T-helper 2 cell (primary cell): ENCODE measurements at places on chromosomes 13 and 19.
A peak's percentile ranks its signal among the peaks of the same experiment; 100 is the strongest.

- DNase-seq: no peak
These were observed 9.7 kb upstream of the CNOT3 start for GRCh38 chr19:54127688-54128440.

DNA sequence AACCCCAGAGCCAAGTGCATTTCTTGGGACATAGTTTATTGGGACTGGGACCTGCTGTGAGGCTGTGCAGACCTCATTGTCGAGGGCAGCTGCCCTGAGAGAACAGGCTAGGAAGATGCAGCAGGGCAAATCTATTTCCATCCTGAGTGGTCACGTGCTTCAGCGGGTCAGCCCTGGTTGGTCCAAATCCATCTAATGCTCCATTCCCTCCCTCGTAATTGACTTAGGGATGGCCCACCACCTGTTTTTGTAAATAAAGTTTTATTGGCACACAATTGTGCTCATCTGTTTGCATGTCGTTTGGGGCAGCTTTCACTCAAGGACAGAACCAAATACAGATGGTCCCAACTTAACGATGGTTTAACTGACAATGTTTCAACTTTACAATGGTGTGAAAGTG lies 75.5 kb upstream of the ADGRE5 start:
- no peak for DNase-seq

GRCh38 chr13:71727042-71727441 lies 140.0 kb downstream of the DACH1 start:
- DNase-seq: no peak

DNA sequence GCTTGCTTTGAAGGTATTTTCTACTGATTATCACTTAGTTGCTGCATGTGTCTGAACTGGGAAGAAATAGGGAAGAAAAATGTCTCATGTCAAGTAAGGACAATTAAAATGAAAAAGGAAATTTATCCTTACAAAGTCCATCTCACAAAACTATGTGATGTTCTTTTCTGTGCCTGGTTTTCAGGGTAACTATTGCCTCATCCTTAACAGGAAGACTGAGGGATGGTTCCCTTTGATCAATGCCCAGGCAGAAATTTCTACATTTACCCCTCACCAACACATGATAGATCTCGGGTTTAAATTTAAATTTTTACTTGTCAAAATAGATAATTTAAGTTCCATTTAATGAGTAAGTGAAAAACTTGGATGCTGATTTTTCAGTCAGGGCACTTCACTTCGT lies 3.9 kb upstream of the FOXO1 start:
- DNase-seq: no peak

DNA sequence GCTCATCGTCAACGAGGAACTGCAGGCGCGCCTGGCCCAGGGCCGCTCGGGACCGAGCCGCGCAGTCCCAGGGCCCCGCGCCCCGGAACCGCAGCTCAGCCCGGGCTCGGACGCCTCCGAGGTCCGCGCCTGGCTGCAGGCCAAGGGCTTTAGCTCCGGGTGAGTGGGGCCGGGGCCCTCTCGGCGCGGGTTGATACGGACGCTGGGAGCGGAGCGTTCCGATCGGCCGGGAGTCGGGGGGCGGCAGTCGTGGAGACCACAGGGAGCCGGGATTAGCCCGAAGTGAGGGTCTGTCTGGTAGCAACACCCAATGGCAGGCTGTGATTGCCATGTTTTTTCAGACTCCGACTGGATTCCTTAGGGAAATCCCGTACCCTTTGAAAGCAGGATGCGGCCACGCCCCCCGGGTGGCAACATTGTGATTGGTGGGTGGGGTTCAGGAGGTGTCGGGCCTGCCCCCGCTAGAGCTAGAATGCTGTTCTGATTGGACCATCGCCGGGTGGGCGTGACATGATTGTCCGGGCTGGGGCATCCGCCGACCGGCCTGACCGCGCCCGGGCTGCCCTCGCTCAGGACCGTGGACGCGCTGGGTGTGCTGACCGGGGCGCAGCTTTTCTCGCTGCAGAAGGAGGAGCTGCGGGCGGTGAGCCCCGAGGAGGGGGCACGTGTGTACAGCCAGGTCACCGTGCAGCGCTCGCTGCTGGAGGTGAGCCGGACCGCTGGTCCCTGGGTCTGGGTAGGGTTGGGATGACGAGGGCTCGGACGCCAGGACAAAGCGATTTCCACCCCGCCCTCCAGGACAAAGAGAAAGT lies 11.3 kb downstream of the EPS8L1 start:
- peak; percentile 28 for DNase-seq

DNA sequence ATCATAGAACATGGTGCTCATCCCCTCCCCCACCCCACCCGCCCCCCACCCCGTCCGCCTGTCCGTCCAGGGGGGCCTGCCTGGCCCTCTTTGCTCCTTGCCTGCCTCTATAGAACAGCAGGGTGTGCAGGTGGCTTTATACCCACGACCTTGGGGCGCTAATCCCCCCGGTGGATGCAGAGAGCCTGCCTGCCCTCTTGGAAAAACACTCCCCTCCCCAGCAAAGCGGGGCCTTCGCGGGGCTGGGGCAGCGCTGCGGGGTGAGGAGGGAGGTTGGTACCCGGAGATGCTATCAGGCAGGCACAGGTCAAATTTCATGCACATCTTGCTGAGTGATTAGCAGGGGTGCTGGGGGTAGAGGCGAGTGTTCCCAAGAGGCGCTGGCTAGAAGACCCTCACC lies 21.9 kb downstream of the RFX1 start:
- DNase-seq: no peak

GRCh38 chr13:20360041-20360491 lies 127.9 kb upstream of the GJB6 start:
- DNase-seq: no peak

DNA sequence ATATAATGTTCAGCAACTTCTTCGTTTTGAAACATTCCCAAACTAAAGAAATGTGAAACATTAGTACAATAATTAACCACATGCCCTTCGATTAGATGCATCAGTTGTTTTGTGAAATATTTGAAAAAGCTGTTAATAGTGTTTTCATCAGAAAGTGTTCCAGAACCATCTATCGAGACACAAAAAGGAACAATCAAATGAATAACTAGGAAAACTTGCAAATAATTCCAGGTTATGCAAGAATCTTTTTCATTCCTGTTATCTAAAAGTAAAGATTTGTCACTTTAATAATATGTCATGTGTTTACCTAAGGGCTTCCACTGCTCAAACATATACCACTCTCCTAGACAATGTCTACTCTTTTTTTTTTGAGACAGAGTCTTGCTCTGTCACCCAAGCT lies 904.2 kb upstream of the MIR17HG start:
- no peak for DNase-seq

- DNase-seq: no peak
These were observed 22.8 kb upstream of the LRP3 start for GRCh38 chr19:33171222-33171795.

GRCh38 chr19:42277821-42278451 lies 8.9 kb downstream of the CIC start:
- DNase-seq: no peak

- no peak for DNase-seq
These were observed 14.0 kb downstream of the ZNF260 start for GRCh38 chr19:36514012-36514612.

DNA sequence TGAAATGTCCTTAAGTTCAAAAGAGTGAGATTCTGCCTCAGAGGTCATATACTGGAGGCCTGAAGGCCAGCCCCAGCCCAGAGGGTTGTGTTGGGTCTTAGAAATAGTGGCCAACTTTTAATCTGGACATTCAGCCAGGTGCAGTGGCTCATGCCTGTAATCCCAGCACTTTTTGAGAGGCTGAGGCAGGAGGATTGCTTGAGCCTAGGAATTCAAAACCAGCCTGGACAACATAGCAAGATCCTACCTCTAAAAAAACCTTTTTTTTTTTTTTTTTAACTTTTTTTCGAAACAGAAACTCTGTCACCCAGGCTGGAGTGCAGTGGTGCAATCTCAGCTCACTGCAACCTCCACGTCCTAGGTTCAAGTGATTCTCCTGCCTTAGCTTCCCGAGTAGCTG lies 15.5 kb downstream of the DPF1 start:
- no peak for DNase-seq

GRCh38 chr13:48938308-48938943 lies 37.3 kb upstream of the FNDC3A start:
- DNase-seq: no peak

- no peak for DNase-seq
These were observed 454 bp downstream of the TIMM44 start for GRCh38 chr19:7942981-7943443.

GRCh38 chr19:44609219-44609618 lies 4.1 kb upstream of the IGSF23 start:
- DNase-seq: no peak

DNA sequence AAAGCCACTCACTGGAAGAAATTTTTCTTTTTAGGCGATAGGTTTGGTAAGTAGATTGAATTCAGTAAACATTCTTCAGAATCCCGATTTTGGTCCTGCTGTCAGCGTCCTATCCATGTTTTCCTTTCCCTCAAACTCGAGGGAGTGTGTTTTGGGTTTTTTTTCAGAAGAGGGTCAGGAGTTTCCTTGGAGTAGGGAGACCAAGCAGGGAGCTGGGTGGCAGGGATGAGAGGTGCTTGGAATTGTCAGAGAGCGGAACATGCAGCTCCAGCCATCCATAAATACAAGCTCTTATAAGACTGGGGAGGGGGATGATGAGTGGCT lies 1.6 kb upstream of the PCDH8 start:
- no peak for DNase-seq

DNA sequence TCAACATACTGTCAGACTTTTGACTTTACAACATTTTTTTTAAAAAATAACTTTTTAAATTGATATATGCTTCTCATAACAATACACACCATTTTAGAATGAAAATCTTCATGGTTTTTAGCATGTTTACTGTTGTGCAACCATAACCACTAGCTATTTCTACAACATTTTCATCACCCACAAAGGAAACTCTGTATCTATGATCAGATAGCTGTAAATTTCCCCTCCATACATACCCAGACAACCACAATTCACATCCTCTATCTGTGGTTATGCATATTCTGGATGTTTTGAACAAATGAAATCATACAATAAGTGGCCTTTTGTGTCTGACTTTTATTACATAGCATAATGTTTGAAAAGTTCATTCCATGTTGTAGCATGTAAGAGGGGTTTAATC lies 1666.0 kb downstream of the EFNB2 start:
- no peak for DNase-seq

DNA sequence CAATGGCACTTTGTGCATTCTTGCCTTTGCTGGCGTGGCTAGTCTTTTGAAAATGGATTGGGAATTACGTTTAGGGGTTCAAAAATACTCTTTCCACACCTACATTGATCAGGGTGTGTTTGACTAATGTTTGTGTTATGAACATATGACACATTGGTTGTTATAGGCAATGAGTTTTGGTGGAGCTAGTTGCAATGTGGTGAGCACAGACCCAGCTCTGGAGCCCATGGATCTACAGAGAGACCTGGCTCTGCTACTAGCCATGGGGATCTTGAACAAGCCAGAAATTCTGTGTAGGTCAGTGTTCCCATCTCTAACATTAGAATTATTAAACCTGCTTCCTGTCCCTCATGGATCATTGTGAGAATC lies 222.4 kb upstream of the UBL3 start:
- no peak for DNase-seq

DNA sequence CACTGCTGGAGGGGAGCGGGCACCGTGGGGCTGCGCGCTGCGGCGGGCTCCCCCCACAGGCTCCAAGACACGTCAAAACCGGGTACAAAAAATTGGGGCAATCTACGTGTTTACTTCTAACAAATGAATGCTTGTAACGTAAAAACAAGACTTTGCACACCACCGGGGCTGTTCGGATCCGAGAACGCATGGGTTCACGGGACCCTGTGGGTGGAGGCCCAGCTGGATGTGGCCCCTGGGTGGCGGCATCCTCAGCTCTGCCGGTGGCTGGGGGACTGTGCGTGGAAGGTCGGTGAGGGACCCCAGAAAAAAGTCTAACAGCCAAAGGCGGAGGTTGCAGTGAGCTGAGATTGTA lies 10.3 kb upstream of the SLC7A10 start:
- DNase-seq: no peak

DNA sequence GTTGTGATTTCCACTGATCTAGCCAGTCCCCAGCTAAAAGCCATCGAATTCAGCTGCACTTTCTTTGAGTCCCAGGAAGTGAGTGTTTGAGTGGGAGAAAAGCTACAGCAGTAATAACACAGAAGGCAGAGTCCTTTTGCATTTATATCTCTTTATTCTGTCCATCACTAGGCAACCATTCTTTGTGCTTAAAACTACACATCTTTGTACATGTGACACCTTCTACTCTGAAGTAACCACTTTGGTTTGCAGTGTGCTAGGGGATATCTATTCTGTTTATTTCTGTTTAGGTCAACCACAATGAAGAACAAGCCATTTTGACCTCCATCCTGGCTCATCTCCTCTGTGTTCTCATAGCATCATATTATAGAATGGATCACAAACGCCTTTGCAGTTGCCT lies 226.0 kb upstream of the SERP2 start:
- no peak for DNase-seq

- DNase-seq: no peak
These were observed 12.6 kb downstream of the RB1 start for GRCh38 chr13:48315969-48316650.

GRCh38 chr19:55528030-55528803 lies 8.7 kb downstream of the SBK2 start:
- no peak for DNase-seq

DNA sequence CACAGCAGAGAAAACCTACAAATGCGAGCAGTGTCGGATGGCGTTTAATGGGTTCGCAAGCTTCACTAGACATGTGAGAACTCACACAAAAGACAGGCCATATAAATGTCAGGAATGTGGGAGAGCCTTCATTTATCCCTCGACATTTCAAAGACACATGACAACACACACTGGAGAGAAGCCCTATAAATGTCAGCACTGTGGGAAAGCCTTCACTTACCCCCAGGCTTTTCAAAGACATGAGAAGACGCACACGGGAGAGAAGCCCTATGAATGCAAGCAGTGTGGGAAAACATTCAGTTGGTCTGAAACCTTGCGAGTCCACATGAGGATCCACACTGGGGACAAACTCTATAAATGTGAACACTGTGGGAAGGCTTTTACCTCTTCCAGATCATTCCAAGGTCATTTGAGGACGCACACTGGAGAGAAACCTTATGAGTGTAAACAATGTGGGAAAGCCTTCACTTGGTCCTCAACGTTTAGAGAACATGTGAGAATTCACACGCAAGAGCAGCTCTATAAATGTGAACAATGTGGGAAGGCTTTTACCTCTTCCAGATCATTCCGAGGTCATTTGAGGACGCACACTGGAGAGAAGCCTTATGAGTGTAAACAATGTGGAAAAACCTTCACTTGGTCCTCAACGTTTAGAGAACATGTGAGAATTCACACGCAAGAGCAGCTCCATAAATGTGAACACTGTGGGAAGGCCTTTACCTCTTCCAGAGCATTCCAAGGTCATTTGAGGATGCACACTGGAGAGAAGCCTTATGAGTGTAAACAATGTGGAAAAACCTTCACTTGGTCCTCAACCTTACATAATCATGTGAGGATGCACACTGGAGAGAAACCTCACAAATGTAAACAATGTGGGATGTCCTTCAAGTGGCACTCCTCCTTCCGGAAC lies 16.8 kb downstream of the ZNF57 start:
- DNase-seq: no peak

- no peak for DNase-seq
These were observed 276.0 kb downstream of the SLC7A1 start for GRCh38 chr13:29319451-29319850.

GRCh38 chr19:48770266-48770665 lies 14.9 kb downstream of the FGF21 start:
- no peak for DNase-seq
